HL-60 (cell line): ENCODE measurements at places on chromosomes 3 and 15.

DNA sequence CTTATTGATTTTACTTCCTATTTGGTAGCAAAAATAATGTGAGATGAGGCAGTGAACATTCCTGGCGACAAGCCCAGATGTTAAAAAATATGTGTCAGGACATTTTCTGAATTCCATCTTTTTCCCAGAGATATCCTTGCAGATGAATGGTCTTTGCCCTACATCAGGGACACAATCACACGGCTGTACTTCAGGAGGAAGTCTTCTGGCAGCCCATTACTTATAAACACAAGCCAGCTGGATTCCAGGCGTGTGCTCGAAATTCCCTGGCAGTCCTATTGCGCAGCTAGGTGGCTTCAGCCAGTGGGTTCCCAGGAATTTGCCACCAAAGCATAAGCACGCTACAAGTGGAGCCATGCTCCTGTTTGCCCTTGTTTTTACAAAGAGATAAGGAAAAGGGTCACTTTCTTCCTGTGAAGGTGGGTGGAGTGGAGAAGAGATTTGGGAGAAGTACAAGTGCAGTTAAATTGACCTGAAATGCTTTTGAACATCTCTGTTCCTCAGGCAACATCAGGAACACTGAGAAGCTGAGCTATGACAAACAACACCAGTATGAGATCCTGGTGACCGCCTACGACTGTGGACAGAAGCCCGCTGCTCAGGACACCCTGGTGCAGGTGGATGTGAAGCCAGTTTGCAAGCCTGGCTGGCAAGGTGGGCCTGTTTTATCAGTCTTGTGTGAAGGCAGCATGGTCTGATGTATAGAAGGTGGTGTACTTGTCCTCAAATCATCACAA is 257.1 kb upstream of the TRIM42 start:
- no peak for DNase-seq

DNA sequence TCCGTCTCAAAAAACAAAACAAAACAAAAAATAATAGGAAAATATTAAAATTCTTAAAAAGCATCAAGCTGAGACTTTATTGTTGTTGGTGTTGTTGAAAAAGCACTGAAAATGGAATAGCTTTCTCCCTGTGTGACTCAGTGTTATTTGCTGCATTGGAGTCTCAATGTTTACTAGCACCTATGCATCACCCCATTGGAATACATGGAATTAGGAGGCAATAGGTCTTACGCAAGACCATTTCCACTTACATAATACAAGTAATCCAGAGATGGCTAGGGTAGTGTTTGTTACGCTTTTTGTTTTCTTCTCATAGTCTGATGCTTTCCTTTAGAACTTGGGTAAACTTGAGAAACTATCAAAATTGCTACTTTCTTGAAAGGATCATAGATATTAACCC is 15.2 kb downstream of the GXYLT2 start:
- DNase-seq, result no peak

- DNase-seq, result no peak
Observed at GRCh38 chr3:43766672-43767465, 76.1 kb downstream of the ABHD5 start.

DNA sequence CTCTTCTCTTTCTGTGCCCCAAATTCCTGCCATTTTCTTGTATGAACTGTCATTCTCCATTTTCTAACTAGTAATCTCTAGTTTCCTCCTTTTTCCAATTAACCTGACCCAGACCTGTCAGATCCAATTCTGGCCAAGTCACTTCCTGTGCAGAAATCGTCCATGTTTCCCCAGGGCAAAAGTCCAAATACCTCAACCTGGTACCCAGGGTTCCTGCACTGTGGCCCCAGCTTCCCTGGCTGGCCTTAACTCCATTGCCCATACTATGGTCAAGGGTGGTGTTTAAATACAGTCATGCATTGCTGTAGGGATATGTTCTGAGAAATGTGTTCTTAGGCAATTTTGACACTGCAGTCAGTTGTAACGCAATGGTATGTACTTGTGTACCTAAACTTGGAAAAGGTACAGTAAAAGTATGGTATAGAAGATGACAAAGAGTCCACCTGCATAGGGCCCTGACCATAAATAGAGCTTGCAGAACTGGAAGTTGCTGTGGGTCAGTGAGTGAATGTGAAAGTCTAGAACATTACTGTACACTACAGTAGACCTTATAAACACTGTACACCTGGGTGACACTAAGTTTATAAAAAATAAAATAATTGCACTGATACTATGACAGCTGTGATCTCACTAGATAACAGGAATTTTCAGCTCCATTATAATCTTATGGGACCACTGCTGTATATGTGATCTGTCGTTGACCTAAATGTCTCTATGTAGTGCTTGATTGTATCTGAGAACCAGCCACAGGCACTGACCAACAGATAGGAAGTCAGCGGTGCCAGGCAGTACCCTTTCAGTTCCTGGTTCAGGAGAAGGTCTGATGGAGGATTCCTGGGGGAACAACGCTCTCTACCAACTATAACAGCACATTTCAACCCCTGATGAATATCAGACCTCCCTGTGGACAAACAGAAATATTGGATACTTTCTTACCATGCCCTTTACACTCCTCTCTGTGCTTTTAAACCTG is 336.1 kb upstream of the PROK2 start:
- no peak for DNase-seq

DNA sequence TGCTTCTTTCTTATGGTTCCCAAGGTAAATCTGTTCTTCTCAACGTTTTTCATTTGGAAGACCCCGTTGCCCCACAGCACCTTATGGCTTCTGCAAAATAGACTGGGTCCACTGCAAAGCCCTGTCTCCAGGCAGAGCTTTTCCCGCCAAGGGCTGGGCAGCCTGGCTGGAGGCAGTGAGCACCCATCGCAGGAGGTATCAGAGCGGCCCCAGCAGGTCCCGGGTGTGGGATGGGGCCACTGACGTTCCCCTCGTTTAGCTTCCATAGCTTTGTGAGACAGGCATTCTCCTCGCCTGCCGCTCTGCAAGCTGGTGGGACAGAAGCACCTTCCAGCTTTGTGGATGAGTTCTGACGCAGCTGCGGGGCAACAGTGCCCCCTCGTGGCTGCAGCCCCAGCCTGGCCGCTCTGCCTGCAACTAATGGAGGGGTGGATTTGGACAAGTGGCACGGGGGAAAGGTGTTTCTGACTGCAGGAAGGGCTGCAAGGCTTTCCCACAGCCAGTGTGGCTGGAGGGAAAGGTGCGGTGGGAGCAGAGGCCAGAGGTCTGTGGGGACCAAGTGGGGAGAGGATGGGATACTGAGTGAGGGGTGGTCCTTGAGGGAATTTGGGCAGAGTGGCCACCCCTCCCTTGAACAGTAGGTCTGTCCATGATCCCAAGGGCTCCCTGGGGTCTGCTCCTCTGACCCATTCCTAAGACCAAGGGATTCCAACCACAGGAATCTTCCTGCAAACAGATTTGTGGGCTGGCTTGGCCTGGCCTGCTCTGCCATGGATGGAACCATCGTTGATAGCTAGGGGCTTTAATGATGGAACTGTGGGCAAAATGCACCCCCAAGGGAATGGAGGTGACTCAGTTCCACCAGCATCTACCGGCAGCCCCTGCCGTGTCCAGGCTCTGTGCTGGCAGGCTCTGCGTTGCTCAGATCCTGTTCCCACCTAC is 99.4 kb downstream of the FBLN2 start:
- DNase-seq, result peak; percentile 36

DNA sequence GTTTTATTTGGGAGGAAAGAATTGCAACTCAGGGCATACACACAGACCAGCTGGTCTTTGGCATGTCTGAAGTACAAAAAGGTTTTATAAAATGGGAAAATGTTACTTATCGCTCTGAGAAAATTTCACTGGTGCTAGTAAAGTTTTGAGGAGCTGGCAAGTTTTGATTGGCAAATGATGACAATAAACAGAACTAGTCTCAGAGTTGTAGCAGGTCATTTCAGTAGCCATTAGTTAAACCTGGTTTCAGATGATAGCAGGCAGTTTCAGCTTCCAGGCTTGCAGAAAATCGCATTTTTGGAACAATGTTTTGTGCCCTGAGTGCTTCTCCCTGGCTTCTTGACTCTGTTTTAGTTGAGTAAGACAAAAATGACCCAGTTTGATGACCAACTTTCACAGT is 10.7 kb downstream of the B2M start:
- DNase-seq, result no peak

DNA sequence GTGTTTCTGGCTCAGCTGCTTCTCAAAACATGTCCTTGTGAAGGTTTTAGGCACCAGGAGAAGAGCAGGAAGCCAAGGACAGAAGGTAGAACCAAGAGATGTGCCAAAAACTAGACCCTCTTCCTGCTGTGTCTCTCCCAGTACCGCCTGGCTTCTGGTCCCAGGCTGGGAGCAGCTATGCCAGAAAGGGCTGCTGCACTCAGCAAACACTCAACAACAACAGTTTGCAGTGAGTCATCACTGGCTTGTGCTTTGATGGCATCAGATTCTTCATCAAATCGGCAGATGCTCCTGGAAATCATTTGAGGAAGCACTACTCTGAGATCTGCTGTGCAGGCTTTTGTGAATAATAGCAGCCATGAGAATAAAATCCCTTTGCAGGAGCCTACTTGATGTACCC is 63.2 kb downstream of the DGKG start:
- DNase-seq, result no peak

GRCh38 chr3:196996454-196997265 is 28.0 kb upstream of the PIGZ start:
- DNase-seq, result no peak

- DNase-seq, result no peak
Observed at GRCh38 chr15:31440754-31441311, 114.2 kb downstream of the KLF13 start.

GRCh38 chr15:82952158-82953081 is at the start of gene HOMER2:
HOMER2 (minus strand) TSS chr15:82952720; CDS start chr15:82952535, 185 bp downstream.
- DNase-seq, result no peak

DNA sequence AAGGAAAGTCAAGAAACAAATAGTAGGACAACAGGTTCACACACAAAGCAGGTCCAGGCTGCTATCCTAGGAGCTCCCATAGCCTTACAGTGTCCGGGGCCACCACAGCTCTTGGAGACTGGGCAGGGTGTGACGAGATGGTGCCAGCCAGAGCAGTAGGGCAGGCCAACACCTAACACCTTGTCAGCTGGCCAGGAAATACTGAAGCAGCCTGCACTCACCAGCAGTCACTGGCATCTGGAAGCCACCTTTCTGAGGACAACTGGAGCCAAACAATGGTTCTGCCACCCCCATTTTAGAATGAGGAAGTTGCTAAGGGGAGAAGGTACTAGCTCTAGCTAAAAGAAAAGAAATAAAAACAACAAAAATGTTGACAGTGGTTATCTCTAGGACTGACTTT is 47.2 kb downstream of the CCDC12 start:
- DNase-seq, result no peak
